ENCODE measurements at places on chromosomes 4 and X. TPM values are rescaled to one million over a fixed set of nuclear protein-coding genes. Genes with fewer than 3 reads are reported as not detected.

The EXOC1L gene
- not detected for total RNA-seq

The NSUN7 gene
- not detected for total RNA-seq

The STATH gene
- not detected for total RNA-seq

The SPIN2A gene
- total RNA-seq = not detected

The PJA1 gene
- 37.2 TPM for total RNA-seq

Data from myometrial cell (primary cell).